ENCODE measurements at places on chromosomes 11 and 22. TPM values are rescaled to one million over a fixed set of nuclear protein-coding genes. Genes with fewer than 3 reads are reported as not detected.

DNA sequence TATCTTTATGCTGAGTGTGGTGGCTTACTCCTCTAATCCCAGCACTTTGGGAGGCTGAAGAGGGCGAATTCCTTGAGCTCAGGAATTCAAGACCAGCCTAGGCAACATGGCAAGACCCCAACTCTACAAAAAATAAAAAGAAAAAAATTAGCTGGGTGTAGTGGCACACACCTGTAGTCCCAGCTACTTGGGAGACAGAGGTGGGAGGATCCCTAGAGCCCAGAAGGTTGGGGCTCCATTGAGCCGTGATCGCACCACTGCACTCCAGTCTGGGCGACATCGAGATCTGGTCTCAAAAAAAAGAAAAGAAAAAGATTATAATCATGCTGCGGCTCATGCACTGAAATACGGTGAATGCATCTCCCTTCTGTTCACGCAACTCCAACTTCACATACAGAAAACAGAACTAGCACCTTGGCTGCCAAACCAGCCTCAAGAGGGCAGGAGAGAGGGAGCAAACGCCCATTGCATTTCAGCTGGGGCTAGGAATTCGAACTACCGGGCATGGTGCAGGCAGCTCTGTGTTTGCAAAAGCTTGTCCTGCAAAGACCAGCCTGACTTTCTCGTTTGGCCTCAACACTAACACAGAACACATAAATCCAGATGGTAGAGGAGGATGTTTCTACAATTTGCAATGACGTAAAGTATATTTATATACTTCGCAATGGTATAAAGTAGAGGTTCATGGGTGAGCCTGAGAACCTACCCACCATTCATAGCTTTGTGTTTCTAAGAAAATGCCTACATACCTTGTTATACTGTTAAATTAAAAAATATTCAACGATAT, 6.3 kb upstream of the SYNGR1 start:
- DNase-seq = peak; percentile 58

- no peak for DNase-seq
Measured at GRCh38 chr22:33879796-33880195, 40.5 kb downstream of the LARGE1 start.

The ARHGAP20 gene
- total RNA-seq = not detected

The DAGLA gene
- 1.4 TPM for total RNA-seq

The TBX1 gene
- total RNA-seq = 16.5 TPM

GRCh38 chr22:39559456-39560105, 11.0 kb upstream of the CACNA1I start:
- peak; percentile 21 for DNase-seq

DNA sequence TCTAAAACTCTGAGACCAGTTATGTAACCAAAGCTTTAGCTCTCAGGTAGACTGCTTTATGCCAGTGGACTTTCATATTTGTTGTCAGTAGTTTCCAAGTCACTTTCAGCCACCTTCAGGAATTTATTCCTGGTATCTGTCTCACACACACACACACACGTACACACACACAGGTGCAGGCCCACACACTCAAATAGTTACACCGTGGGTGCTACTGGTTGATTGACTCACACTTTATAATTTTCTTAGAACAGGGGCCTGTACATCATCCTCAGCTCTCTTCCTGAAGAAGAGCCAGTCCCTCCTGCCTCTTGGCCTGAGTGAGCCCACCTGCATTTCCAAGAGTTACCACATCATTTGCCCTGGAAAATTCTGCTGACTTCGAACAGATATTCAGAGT, 555.2 kb downstream of the SOX6 start:
- DNase-seq = no peak

GRCh38 chr11:84909740-84910139, 717.4 kb downstream of the DLG2 start:
- no peak for DNase-seq

The ISX gene
- not detected for total RNA-seq

GRCh38 chr22:22761963-22762772, 117.8 kb downstream of the GGTLC2 start:
- DNase-seq = no peak

- DNase-seq = peak; percentile 90
Measured at GRCh38 chr11:8709002-8709672, 26.5 kb downstream of the RPL27A start.

The RAB38 gene
- total RNA-seq = not detected

DNA sequence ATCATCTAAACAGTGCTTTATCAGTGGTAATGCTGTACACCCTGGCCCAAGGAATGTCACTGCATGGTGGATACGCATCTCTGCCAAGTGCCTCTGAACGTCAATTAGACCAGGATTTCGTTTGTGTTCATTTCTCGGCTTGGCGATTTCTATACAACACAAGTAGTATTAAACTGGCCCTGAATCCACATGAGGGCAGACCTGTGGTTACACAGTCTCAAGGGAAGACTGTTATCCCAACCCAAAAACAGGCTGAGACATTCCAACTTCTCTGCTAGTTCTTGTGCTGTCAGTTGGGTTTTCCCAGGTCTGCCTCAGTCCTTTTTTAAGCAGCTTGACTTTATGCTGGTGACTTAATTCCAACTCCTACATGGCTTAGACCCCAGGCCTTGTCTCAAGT, 58.1 kb downstream of the HIRA start:
- no peak for DNase-seq

The IFTAP gene
- total RNA-seq = 39.3 TPM

The PRR33 gene
- total RNA-seq = not detected

- no peak for DNase-seq
Measured at GRCh38 chr22:19886605-19887255, 32.1 kb upstream of the GNB1L start.

DNA sequence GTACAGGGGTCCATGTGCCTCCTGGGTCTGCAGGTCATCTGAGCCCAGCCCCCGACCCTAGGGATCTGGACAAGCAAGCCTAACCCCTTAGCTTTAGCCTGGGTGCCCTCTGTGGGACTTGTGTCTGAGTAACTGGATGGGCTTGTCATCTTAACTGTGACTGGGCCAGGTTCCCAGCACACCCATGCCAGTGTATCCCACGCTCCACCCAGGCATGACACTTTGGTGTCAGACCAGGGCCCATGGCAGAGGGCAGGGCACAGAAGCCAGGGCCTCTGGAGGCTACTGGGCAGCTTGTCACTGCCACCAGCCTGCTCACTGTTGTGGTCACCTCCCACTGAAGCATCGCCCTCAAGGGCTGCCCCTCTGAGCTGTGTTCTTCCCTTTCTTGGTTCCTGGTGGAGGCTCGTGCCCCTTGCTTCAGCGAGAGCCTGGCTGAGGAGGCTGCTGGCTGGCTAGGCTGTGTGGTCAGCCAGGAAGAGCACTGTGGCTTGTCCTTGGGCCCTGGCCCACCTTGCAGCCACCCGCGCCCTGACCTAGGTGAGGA, 80.8 kb downstream of the ST3GAL4 start:
- DNase-seq = no peak

The TMEM86A gene
- total RNA-seq = 0.05 TPM

DNA sequence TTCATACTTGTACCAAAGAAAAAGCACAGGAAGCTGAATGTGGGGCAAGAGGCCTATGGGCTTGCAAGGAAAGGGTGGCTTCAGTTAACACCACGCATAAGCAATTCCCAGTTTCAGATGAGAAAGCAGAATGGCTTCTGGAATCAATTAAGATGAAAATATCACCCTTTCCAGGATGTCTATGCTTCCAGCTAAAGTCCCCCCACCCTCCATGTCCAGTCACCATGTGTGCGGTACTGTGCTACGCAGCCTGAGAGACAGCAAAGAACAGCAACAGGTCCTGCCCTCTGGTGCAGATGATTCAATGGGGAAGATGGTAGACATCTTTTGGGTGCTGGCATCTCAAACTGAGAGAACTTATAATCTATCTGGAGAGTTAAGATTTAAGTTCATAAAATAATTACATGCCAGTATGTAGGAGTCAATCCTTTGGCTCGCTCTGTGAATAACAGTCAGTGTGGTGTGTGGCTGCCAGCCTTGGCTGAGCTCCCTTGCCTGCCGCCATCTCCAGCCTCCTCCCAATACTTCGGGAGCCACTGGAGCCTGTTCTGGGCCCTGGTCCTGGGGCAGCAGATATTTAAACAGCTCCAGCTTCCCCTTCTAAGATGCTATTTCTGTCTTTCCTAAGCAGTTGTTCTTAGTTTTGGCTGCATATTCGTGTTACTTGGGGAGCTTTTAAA, 44.5 kb downstream of the ME3 start:
- DNase-seq = peak; percentile 89

DNA sequence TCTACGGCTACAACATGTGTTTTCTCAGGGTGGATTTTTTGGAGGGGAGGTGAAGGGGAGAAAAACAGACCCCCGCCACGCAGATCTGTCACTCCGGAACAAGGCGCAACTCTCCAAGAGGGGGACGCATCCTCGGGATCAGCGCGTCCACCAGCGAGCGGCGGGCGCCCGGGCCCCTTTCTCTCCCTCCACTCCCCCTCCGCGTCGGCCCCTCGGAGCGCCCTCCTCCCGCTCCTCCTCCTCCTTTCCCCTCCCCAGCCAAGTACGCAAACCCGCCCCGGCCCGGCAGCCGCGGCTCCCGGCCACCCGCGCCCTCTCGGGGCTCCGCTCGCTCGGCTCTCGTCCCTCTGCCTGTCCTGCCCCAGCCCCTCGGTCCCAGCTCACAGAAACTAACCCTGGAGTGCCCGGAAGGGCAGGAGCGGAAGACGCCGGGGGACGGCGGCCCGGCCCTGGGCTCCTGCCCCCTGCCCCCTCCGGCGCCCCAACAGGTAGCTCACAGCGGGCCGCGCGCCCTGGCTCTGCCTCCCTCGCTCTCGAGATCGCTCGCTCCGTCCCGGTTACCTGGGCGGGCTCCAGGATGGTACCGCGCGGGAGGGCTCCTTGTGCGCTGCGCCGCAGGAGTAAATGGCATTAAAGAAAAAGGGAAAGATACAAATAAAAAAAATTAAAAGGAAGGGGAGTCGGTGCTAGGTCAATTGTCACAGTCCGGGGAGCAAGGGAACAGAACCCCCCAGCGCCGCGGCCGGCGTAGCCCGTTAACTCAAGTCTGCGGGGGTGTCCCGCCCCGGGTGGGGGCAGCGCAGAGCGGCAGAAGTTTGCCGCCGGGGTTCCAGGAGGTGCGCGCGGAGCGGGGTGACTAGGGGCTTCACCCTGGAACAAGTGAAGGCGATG, 131.4 kb upstream of the C11orf58 start:
- DNase-seq = no peak

GRCh38 chr22:35842954-35843353, 125.3 kb downstream of the APOL5 start:
- DNase-seq = peak; percentile 58

DNA sequence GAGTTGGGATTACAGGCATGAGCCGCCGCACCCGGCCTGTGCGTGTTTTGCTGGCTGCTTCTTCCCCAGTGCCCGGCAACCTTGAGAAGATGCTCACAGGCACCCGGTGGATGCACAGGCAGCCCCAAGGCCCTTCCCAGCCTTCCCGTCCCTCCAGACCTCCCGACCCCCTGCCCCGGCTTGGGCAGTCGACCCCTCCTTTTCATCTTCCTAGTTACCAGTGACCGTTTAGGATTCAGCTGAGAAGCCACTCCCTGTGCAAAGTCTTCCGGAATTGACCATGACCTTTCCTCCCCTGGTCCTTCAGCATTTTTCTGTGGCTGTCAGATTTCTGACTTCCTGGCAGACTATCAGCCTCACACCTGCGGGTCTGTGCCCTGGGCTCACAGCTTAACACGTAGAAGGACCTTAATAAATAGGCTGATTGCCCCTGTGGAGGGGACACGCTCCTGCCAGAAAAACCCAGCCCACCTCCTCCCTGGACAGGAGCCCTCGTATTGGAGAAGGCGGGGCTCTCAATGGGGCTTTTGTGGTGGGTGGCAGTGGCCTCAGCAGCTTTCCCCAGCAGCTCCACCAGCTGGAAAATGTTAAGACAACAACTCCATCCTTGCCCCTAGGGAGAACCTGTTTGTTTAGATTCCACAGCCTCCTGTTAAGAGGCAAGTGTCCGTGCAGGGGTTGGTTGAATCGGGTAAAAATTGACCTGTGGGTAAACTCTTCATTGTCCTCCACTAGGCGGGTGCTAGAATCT, 10.4 kb upstream of the ANO1 start:
- DNase-seq = no peak

The AQP11 gene
- not detected for total RNA-seq

DNA sequence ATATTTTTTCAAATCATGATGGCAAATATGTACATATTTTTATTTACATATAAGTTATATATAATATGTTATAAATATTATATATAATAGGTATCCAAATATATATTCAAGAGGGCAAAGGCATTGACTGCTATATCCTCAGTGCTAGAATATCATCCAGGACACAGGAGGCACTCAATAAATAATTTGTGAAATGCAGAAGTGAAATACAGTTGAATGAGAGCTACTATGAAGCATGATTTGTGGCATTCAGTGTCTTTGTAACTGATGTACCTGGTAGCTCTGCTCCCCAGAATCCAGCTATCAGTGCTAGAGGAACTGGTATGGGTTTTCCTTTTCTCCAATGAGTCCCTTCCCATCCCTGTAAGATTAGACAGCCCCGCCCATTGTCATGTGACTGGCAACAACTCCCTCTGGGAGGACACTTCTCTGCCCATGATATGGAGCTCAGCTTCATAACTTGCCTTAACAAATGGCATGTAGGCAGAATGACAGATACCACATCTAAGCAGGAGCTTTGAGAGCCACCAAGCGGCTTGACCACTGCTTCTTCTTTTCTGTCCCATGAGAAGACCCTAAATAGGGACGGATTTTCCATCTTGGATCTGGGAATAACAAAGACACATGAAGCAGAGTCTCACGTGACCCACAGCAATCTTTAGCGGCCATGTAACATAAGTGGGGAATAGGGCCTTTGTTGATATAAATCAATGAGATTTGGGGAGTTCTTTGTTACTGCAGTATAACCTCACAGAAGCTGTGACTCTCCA, 10.2 kb upstream of the CD82 start:
- no peak for DNase-seq

GRCh38 chr11:27694992-27695391, 5.3 kb downstream of the BDNF start:
- DNase-seq = no peak

The CD3D gene
- total RNA-seq = not detected

- no peak for DNase-seq
Measured at GRCh38 chr11:70312401-70313357, 42.2 kb downstream of the PPFIA1 start.

DNA sequence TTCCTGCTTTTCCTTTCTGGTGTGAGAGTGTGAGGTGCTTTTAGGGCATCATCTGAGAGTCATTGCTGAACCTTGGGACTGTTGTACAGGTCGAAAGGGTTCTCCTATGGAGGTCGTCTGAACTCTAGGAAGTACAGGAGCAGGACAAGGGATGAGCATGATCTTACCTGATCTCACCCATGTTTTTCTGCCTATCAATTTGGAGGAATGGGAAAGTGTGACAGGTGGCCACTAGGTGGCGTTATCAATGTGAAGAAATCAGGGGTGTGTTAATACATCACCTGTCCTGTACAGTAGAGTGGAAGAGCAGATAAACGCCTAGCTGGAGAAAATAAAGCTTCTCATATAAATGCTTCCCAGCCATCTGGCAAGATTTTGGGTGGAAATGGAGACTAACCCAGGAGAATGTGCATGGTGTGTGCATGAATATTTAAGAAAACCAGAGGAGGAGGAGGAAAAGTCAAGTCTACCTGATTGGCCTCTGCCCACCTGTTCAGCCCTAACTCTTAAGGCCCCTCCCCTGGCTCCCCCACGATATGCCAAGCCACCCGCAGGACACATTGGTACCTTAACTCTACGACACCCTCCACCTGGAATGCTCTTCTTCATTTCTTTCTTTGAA, 72.0 kb upstream of the NARS2 start:
- peak; percentile 13 for DNase-seq

GRCh38 chr11:32385998-32386397, 49.3 kb downstream of the WT1 start:
- DNase-seq = peak; percentile 26

GRCh38 chr11:46142561-46142960, 21.3 kb upstream of the PHF21A start:
- DNase-seq = no peak

Data from MG63 (cell line).